ENCODE measurements at places on chromosomes 7 and 10. TPM values are rescaled to one million over a fixed set of nuclear protein-coding genes. Genes with fewer than 3 reads are reported as not detected.
A peak's percentile ranks its signal among the peaks of the same experiment; 100 is the strongest.

The HOXA5 gene
- total RNA-seq, result not detected

DNA sequence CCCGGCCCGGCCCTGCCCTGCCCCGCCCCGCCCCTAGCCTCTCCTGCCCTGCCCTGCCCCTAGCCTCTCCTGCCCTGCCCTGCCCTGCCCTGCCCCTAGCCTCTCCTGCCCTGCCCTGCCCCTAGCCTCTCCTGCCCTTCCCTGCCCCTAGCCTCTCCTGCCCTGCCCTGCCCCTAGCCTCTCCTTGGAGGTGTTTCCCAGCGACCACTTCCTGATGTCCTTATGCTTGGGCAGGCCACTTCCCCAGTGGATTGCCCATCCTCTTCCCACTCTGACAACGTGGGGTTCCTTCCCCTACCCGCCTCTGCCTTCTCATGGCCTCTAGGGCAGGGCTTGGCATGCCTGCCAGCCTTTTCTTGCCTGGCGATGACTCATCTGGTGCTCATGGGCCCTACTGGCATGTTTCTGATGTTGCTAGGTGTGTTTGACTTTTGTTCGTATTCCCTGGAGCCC is 21.2 kb downstream of the PRXL2A start:
- no peak for DNase-seq

The RNF32 gene
- not detected for total RNA-seq

The ZNF212 gene
- total RNA-seq, result 3.4 TPM

The DRGX gene
- not detected for total RNA-seq

DNA sequence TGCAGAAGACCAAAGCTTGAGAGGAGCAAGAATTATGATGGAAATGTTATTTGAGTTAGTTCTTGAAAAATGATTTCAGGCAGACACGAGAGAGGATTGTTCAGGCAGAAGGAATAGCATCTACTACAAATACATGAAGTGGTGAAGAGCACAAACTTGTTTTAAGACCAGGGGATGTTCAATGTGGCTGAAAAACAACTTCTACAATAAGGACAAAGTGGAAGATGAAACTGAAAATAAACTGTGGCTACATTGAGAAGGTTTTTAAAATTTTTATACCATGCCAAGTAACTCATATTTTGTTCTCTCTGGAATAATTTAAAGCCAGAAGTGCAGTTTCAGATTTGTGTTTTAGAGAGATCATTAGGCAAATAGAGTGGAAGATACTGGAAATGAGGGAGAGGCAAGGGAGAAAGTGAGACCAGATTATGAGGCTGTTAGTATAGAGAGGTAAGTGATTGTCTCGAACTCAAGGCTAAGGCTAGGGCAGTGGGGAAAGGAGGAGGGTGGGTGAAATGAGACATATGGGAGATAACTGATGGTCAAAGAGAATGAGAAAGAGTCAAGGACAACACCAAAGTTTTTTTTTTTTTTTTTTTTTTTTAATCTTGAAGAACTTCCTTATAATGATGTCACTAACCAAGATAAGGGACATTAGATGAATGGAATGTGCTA is 115.4 kb downstream of the MDFIC start:
- no peak for DNase-seq

DNA sequence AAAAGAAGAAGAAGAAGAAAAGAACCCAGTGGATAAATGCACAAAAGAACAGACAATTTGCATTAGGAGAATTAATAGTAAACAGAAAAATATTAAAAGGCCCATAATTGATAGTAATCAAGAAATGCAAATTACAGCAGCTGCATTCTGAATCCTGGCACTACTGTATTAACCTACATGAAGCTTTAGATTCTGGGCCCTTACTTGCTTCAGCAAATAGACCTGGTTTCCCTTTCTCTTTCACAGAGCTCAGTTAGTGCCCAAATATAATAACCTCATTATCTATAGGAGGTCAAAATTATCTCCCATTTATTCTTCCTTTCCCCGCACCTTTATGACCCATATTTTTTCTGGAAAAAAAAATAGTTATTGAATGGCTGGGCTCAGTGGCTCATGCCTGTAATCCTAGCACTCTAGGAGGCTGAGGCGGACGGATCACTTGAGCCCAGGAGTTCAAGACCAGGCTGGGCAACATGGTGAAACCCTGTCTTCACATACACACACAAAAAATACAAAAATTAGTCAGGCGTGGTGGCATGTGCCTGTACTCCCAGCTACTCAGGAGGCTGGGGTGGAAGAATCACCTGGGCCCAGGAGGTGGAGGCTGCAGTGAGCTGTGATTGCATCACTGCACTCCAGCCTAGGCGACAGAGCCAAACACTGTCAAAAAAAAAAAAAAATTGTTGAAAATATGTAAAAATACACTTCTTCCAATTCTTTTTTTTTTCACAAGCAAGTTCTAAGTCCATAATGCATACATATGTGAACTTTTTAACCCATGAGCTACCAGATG is 36.0 kb upstream of the PIK3AP1 start:
- no peak for DNase-seq

The SPDYE2 gene
- total RNA-seq, result not detected

GRCh38 chr10:19310066-19310465 is 261.5 kb downstream of the MALRD1 start:
- DNase-seq, result no peak

The WDFY4 gene
- total RNA-seq, result 0.56 TPM

DNA sequence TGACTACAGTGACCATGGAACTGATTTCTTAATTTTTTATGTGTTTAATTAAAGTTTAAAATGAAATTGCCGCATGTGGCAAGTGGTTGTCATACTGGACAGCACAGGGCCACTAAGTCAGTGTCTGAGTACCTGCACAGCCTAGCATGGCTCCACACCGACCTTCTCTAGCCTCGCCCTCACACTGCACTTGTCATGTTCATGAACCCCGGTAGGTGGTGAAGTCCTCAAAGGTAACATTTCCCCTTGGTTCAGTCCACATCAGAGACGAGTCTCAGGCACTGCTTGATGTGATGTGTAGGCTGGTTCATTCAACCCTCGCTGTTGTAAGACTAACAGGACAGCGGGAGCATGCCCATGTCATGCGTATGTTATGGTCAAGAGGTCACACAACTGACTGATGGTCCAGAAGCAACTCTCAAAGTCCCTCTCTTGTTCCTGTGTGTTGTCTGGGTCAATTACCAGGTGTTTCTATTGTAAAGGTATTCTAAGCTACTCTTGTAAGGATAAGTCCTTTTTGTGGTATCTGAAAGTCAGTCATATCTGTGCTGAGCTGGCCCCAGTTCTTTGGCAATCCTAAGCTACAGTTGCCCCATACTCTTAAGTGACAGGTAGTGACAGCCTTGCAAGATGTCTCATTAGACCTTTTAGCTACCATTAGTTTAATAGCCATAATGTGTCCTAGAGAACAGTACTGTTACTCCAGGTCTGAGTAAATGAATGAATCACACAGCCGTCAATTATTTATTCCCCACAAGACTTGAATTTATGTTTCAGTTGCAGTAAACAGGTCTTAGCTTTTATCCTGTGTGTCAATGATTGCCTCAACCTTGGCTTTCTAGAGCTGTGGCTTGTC is 32.9 kb upstream of the ZC3HAV1L start:
- no peak for DNase-seq

DNA sequence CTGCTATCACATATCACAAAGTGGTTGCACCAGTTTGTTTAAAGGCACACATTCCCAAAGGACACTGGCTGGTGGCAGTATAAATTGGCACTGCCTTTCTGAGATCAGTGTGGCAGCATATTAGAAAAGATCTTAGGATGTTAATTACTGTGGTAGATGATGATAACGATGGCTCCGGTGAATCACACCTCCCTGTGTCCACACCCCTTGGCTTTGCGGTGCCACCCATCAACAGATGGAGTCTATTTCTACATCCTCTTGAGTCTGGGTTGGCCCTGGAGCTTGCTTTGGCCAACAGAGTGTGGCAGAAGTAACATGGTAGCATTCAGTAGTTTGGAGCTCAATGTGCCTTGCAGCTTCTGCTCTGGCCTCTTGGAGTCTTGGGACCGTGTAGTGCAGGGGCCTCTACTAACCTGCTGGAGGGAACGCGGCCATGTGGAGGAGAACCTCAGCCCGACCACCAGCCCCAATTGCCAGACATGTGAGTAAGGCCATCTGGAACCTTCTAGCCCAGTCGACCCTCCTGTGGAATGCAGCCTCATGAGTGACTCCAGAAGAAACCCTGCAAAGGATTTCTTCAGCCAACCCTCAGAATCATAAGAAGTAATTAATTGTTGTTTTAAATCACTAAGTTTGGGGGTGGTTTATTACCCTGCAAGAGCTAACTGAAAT is 27.2 kb upstream of the PLEKHA1 start:
- no peak for DNase-seq

The MEPCE gene
- 29.7 TPM for total RNA-seq

GRCh38 chr7:74453322-74454011 is at the start of gene GTF2IRD1:
Gene GTF2IRD1 (plus strand): TSS chr7:74453906. CDS start chr7:74508081, 54,175 bp downstream.
- peak; percentile 81 for DNase-seq

GRCh38 chr7:112358513-112358912 is 91.7 kb upstream of the IFRD1 start:
- no peak for DNase-seq

DNA sequence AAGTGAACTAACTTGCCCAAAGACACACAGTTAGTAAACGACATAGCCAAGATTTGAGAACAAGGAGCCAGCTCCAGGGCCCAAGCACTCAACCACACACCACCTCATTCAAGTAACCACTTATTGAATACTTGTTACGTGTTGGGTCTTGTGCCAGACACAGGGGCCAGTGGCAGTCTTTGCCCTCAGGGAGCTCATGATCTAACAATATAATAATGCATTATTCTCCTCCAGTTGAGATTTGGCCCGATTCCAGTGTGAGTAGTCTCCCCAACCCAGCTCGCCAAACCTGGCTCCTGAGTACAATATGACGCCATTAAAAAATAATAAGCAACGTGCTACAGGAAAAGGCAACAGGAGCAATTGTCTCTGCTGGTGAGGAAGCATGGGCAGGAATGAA is 14.4 kb upstream of the STK17A start:
- no peak for DNase-seq

The CACNA2D1 gene
- 60.9 TPM for total RNA-seq
